ENCODE measurements at places on chromosomes 7 and 10. TPM values are rescaled to one million over a fixed set of nuclear protein-coding genes. Genes with fewer than 3 reads are reported as not detected.

The SLC13A4 gene
- total RNA-seq = not detected

The KCNMA1 gene
- total RNA-seq = 34.3 TPM

DNA sequence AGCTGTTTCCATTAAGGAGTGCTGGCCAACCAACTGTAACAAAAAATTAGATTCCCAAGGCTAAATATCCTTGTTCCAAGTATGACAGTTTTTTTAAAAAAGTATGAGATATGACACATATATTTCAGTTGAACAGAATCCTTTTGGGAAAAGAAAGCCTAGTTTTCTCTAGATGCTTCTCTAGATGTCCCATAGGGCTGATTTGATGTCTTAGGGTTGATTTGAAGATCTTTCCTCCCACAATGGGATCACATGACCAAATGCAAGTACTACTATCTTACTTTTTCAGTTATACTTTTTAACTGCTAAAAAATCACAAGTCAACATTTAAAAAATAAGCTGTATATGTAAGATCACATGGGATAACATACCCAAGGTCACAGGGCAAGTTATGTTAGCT lies 3.7 kb downstream of the NAMPT start:
- DNase-seq = no peak

GRCh38 chr7:155860840-155861479 lies 48.7 kb upstream of the SHH start:
- DNase-seq = peak; percentile 64

DNA sequence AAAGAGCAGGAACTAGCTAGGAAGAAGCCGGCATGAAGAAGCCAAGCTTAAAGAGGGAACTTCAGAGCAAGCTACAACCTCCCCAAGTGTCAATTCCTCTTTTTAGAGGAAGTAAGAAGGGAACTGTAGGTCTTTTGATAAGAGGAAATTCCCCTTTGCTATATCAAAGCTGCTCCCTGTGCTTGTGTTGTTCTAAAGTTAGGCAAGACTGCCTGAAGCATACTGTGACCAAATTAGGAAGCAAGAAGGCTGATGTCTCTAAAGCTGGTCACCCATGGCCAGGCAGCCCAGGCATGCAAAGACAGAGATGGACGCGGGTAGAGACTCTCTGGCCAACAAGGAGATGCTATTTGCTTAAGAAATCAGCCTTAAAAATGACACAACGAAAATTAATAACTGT lies 87.9 kb downstream of the RNF216 start:
- peak; percentile 51 for DNase-seq
